ENCODE measurements at places on chromosomes 6 and 20.
A peak's percentile ranks its signal among the peaks of the same experiment; 100 is the strongest.

DNA sequence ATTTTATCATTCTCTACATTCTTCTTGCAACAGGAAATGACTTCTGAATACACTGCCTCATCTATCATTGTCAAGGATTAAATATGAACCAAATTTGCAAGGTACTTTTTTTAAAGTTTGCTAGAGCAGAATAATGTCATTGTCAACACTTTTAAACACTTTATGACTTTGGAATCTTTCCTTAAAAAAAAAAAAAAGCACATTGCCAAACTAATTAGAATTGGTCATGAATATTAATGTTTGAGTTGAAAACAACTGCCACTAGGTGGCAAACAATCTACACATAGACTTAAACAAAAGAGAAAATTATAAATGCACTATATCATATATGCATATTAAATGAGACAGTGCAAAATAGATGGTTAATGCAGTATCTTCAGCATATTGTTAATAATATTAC lies 32.5 kb upstream of the TMEM244 start:
- peak; percentile 36 for DNase-seq

DNA sequence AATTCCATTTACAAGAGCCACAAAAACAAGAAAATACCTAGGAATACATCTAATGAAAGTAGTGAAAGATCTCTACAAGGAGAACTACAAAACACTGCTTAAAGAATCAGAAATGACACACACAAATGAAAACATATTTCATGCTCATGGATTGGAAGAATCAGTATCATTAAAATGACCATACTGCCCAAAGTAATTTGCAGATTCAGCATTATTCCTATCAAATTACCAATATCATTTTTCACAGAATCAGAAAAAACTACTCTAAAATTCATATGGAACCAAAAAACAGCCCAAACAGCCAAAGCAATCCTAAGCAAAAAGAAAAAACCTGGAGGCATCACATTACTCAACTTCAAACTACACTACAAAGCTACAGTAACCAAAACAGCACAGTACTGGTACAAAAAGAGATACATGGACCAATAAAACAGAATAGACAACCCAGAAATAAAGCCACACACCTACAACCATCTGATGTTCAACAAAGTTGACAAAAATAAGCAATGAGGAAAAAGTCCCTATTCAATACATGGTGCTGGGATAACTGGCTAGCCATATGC lies 24.3 kb downstream of the REV3L start:
- no peak for DNase-seq

GRCh38 chr6:25156123-25156522 lies 123.1 kb upstream of the CARMIL1 start:
- DNase-seq, result no peak

GRCh38 chr20:20814685-20815084 lies 102.2 kb upstream of the RALGAPA2 start:
- no peak for DNase-seq

DNA sequence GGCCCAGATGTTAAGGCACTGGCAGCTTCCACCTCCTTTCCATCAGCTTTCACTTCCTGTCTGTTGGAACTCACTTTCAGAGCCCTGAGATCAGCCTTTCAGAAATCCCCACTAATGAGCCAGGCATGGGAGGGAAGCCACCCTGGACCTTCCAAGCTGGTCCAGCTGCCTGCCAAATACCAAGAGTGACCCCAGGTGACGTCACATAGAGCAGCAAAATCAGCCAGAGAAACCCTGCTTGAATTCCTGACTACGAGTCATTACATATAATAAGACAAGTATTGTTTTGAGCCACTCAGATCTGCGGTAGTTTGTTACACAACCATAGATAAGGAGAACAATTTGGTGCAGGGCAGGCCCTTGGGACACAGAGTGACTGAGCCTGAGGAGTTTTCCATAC lies 556.0 kb upstream of the JAG1 start:
- DNase-seq, result peak; percentile 50

DNA sequence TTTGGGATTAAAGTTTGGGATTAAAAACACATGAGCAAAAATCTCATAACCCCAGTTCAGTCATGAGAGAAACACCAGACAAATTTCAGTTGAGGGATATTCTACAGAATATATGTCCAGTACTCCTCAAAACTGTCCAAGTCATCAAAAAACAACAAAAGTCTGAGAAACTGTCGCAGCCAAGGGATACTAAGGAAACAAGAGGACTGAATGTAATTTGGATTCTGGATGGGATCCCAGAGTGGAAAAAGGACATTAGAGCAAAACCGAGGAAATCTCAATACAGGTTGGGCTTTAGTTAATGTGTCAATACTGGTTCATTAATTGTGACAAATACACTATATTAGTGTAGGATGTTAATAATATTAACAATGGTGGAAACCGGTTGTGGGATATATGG lies 219.3 kb downstream of the BCKDHB start:
- DNase-seq, result no peak

- no peak for DNase-seq
Measured at GRCh38 chr20:38220587-38221118, 39.9 kb downstream of the KIAA1755 start.

DNA sequence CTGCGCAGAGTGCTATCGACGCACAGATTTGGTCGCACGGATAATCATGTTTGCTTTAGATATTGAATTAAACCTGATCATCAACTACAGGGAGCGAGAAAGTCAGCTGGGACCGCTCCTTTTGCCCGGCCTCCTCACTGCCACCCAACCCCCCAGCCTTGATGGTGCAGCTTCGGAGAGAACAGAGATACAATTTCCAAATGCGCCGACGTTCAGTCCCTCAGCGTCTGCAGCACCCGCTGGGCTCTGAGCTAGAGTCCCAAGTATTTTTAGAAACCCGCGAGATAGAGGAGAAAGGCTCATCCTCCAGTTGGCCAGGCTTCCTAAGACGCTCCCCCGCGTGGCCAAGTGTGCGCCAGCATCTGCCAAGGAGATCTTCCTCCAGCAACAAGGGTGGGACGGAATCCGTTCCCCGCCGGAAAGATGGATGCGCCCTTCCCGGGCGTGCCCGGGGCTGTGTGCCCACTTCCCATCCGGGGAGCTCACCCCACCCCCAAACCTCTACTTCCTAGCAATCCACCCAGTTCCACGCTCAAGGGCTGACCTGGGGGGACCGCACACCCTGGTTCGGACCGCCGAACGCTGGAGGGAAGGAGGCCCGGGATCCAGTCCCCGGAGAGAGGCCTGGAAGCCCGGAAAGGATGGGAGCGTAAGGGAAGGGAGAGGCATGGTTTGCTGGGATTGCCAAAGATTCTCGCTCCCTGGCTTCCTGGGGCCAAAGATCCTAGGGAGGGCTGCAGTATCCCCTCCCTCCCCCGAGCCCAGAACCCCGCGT lies 4.1 kb downstream of the NKX2-2 start:
- peak; percentile 41 for DNase-seq

GRCh38 chr6:13605634-13606033 lies 9.5 kb upstream of the NOL7 start:
- DNase-seq, result no peak

DNA sequence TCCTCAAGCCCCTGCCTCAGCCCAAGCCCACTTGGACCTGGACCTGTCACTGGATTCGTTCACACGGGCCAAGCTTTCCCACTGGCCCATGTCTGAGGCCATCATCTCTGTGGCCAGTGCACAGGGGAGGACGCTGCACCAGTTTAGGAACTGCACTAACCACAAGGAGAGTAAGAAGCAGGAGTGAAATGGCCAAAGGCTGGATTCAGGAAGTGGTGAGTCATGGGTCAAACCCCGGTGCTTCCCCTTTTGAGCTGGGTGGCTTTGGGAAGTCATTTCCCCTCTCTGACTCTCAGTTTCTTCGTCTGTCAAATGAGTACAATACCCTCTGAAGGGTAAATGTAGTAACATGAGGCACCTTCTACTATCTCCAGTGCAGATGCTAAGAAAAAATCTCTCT lies 87.9 kb downstream of the CD40 start:
- peak; percentile 79 for DNase-seq

DNA sequence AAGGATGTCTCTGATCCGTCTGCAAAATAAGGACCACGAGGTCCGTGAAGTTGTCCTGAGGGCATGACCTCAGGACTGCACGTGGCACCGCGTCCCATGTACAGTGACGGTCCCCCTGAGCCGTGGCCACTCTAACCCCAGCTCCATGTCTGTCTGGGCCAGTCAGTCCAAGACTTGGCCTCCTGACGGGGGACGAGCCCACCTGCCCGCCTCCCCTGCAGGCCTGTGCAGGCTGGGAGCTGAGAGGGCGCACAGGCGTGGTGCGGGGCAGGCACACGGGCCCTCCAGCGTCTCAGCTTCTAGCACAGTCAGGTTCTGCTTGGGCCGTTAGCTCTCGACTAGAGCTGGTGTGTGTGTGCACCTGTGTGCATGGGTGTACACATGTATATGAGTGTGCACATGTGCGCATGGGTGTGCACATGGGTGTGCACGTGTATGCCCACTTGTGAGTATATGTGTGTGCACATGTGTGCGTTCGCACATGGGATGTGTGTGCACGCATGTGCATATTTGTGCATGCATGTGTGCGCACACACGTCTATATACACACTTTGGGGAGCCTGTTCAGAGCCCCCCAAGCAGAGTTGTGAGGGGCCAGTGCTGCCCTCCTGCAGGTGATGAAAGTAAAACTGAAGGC lies 307.0 kb downstream of the TAF4 start:
- DNase-seq, result no peak

- no peak for DNase-seq
Measured at GRCh38 chr20:25353747-25354705, 36.6 kb downstream of the ABHD12 start.

DNA sequence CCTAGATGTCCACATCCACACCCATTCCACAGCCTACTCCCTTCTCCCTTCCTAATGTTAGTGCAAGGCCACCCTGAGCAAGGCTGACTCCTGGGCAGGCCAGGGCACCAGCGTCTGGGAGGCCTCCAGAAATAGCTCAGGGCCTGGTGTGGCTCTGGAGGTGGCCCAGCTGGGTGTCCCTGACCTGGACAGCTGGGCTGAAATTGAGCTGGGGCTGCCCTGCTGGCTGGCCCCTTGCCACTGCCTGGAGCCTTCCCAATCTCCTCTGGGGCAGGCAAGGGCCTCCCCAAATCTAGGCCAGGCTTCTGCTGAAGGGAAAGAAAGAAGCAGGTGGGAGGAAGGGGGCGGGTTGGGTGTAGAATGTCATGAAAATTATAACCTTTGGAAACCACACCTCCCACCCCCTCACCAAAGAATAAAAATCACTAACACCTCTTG lies 2.1 kb downstream of the FAM110A start:
- DNase-seq, result no peak

GRCh38 chr20:46801003-46801702 lies 91.7 kb downstream of the SLC2A10 start:
- DNase-seq, result peak; percentile 78

DNA sequence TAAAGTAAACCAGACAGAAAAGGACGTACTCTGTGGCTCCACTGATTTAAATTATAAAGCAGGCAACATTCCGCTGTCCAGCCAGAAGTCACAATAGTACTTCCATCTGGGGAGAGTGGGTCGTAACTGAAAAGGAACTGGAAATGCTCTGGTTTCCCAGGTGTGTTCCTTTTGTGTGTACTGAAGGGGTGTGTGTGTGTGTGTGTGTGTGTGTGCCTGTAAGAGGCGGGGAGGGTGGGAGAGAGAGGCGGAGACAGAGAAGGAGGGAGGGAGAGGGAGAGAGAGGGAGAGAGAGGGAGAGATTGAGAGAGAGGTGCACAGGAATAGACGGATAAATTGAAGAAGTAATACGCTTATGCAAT lies 178.4 kb upstream of the ZNF184 start:
- no peak for DNase-seq

GRCh38 chr20:45918182-45918737 lies 6.3 kb upstream of the PLTP start:
- DNase-seq, result no peak
